ENCODE measurements at places on chromosomes 7 and 10.

DNA sequence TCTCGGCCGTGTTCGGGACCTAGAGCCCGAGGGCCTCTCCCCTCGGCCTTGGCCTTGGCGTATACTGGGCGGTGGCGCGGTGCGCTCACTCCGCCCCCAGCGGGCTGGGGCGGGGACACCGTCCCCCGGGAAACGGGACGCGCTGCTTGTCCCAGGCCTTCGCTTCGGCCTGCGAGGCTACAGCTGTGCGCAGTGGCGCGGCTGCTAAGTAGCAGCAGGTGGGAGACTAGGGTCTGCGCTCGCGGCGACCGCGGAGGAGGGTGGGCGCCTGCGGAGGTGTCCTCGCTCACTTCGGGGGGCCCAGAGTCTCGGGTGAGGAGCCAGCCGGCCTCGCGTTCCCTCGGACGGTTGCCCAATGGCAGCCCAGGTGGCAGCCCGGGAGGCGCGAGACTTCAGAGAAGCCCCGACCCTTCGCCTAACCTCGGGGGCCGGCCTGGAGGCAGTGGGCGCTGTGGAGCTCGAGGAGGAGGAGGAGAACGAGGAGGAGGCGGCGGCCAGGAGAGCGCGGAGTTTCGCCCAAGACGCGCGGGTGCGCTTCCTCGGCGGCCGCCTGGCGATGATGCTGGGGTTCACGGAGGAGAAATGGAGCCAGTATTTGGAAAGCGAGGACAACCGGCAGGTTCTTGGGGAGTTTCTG, at the start of gene DNAH11:
TSS of gene DNAH11 (plus strand) at position 149 of the 637 bp plus-strand sequence. CDS start at position 356, 207 bp downstream.
- peak; percentile 23 for DNase-seq

GRCh38 chr10:22500656-22501340, 155.5 kb downstream of the SPAG6 start:
- DNase-seq, result no peak

DNA sequence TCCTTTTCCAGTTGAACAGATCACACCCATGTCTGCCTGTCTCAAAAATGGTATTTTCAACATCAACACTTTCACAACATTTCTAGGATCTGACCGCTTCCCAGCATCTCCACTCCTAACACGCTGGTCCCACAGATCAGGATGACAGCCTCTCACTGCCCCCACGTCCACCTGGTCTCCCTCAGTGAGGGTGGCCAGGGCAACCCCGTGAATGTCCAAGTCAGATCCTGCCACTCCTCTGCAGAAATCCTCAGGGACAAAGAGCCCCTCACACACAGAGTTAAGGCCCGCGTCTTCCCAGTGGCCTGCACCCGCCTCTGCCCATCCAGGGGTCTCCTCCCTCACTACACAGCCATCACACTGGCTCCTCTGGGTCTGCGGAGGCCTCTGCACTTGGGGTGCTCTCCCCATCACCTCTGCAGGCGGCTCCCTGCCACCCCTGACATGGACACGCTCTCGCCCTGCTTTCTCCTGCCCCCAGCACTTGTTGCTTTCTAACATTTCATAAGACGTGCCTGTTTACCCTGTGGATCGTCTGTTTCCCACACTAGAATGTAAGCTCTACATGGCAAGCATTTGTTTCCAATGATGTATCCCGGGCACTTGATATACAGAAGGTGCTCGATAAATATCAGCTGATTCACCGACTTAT, 20.0 kb downstream of the GNA12 start:
- DNase-seq, result no peak

- no peak for DNase-seq
Observed at GRCh38 chr7:22377703-22378102, 20.7 kb upstream of the RAPGEF5 start.

DNA sequence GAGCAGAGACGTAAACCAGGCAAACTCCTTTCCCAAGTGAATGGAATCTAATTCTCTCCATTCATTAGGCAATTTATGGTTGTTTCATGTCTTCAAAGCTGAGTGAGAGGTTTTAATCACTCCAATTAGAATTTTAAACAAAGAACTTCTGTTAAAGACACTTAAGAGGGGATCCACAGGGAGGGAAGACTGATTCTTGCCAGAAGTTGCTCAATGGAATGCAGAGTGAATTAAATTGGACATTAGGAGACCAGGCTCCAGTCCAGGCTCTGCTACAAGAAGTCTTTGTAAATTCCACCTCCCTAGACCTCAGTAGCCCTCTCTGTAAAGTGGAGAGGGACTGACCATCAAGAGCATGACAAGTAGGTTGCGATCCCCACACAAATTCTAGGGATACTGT, 130.7 kb upstream of the TMEM72 start:
- no peak for DNase-seq

DNA sequence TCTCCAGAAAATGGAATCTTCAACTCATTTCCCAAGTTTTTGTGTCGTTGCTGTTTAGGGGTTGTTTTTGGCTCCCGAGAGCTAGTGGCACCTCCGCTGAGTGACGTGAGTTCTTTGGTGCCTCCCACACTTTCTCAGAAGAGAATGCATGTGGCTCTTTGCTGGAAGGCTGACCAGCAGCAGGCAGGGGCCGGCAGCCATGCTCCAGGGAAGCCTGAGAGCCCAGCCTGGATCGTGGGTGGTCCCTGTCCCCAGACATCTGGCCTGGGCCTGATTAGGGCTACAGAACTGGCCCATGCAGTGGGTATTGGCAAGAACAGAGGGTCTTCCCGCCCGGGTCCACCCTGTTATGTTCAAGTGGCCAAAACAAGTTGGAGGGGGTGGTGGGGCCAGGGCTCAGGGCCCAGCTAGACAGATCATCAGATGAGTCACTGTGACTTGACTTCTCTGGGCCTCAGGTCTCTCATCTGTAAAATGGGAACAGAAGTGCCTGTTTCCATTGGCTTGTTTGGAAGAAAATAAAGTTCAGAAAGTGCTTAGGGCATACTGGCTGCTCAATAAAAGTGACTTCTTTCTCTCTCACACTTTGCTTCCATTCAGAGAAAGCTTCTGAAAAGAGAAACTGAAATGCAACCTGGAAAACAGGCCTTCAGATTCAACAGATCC, 83.1 kb downstream of the STRA8 start:
- DNase-seq, result no peak

GRCh38 chr7:87926581-87927461, 7.2 kb upstream of the ADAM22 start:
- DNase-seq, result peak; percentile 27

GRCh38 chr7:28672397-28672797, 260.1 kb downstream of the CREB5 start:
- DNase-seq, result no peak

DNA sequence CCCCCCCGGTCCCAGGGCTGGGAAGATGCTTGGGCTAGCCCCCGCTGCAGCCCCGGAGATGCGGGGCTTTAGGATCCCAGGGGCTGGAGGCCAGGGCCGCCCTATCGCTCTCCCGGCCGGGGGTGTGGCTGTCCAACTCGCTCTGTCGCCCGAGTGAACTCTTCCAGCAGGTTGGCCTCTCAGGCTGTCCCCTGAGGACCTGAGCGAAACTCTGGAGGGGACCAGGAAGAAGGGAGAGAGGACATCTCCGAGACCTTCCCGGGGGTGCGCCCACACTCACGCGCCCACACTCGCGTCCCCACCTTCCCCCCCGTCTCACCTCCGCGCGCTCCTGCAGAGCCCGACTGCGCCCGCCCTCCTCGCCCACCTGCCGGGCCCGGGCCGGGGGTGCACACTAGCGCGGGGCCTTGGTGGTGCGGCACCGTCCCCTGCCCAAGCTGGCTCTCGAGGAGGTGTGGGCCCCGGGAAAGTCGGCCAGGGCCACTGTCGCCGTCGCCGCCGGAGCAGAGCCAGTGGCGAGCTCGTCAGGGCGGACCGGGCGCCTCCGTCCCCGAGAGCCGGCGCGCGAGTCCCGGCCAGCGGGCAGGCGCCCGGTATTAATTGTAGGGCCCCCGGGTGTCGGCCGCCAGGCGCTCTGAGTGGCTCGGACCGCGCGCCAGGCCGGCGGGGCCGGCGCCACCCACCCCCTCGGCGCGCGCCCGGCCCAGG, 101.7 kb upstream of the SVIL start:
- DNase-seq, result peak; percentile 31

DNA sequence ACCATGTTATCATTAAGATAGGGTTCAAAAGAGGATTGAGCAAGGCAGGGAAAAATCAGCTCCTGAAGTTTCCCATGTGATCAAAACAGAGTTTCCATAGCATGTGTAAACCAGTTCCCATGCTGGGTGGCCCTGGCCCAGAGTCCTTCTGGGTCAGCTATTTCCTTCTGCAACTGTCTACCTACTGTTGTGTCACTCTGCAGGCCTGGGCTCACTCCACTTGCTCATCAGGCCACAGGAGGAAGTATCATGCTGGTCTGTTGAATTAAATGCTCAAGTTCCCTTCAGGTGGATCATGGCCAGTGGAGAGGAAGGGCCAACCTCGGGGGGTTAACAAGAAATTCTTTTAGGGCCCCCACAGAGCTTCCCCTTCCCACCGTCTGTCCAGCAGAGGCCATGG, 104.7 kb downstream of the GFRA1 start:
- DNase-seq, result no peak

DNA sequence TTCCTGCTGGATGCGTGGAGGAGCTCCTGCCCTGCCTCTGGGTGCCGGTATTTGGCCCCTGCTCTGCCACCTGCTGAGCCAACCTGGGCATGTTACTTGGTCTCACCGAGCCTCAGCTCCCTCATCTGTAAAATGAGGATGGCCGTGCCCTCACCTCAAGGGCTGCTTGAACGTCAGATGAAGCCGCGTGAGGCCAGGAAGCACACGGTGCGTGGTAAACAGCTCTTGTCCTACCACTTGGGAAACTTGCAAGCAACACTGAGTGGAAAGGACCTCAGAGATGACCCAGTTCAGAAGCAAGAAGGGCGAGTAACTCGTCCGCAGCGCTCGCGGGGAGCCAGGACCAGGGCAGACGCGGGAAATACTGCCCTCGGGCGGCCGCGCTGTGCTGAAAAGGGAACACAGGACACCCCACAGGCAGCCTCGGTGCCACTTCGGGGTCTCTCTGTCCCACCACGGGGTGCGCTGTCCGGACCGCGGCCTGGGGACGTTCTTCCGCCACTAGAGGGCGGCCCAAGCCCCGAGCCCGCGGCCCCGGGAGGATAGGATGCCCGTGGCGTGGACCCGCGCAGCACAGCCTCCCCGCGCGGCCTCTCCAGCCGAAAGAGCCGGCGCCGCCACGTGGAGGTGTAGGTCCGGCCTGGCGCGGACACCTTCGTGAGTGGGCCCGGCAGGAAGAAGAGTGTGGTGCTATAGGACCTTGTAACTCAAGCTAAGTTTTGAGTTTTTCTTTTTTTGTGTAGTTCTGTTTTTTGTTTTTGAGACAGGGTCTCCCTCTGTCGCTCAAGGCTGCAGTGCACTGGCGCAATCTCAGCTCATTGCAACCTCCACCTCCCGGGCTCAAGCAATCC, 94.1 kb downstream of the PRKAG2 start:
- DNase-seq, result peak; percentile 86

DNA sequence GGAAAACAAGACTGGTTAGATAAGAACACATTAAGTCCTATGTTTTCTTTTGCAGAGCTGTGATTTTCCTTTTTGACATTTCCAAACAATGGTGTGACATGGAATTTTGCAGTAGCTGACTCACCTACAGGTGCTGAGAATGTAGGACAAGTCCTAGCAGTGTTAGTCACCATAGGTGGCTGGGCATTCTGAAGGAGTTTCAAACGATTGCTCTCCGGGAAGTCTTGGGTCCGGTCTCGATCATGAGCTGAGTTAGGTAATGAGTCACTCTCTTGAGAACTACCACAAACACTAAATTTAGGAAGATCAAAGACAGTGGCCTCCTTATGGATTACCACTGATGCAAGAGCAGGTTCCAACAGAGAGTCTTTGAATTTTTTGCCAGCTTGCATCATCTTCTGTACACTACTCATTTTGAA, 3.6 kb downstream of the FIGNL1 start:
- peak; percentile 36 for DNase-seq
